ENCODE measurements at places on chromosomes 5 and 9.

DNA sequence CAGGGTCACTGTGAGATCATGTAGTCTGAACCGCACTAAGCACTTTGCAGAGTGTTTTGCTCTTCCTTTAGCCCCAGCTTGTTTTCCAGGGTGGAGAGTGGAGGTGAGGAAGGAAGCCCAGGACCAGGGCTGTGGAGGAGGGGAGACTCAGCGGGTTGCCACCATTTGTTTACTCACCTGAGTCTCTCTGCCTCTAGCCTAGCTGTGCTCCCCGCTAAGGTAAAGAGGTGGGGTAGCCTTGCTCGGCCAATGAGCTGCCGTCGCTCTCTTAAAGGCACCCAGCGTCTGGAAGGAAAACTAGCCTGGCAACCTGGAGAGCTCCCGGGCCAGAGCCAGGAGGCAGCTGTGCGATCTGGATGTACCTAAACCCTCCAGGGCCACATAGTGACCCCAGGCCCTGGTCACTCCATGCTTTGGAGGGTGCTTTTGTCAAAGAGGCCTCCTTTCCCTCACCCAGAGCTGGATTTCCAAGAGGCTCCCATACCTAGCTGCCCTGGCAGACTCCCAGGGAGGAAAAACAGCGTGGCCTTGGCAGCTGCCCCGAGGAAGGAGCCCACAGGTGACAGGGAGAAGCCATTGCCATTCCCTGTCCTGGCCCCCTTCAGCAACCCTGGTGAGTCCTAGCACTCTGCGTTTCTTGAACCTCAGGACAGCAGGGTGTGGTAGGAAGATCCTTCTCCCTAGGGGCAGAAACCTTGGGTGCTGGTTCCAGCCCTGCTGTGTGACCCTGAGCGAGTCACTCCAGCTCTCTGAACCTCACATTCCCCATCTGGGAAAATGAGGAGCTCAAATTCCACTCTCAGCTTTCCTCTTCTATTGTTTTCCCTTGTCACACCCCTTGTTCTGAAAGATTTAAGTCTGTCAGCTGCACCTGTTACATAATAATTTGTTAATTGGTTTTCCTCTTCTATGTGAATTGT lies 42.4 kb upstream of the LARP1 start:
- no peak for DNase-seq

GRCh38 chr5:124952566-124952965 lies 206.1 kb upstream of the ZNF608 start:
- DNase-seq: no peak

GRCh38 chr5:80346055-80346454 lies 26.3 kb downstream of the SPZ1 start:
- peak; percentile 12 for DNase-seq

DNA sequence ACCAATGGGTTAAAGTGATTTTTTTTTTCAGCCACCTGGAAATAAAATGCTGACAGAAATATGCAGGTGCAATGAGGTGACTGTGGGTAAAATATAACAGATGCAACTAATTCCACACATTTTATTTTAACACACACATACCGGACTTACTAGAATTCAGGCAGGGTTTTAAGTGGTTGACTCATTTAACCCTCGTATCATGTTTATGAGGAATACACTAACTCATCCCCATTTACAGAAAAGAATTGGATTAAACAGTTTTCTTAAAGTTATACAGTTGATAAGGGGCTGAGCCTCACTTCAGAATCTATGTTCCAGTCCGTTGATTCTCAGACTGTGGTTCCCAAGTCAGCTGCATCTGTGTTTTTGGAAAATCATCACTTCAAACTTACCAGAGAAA lies 207.5 kb downstream of the CHSY3 start:
- DNase-seq: no peak

- no peak for DNase-seq
Measured at GRCh38 chr5:90902651-90903386, 344.2 kb downstream of the ADGRV1 start.

DNA sequence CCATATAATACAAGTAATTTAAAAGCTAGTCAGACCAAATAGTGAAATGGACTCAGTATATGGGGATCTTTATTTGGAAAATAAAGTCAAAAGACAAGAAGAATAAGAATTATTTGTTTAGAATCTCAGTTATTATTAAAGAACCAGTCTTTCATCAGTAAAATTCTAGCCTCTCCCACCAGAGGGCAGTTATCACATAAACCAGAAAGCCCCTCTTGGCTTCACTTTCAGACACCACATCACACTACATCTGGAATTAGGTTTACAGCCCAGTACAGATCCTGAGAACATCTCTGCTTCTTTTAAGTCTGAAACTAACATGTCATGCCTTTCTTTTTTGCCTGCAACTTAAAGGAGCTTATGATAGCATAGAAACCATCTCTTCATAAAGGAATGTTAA lies 12.2 kb upstream of the HSPB3 start:
- peak; percentile 65 for DNase-seq

DNA sequence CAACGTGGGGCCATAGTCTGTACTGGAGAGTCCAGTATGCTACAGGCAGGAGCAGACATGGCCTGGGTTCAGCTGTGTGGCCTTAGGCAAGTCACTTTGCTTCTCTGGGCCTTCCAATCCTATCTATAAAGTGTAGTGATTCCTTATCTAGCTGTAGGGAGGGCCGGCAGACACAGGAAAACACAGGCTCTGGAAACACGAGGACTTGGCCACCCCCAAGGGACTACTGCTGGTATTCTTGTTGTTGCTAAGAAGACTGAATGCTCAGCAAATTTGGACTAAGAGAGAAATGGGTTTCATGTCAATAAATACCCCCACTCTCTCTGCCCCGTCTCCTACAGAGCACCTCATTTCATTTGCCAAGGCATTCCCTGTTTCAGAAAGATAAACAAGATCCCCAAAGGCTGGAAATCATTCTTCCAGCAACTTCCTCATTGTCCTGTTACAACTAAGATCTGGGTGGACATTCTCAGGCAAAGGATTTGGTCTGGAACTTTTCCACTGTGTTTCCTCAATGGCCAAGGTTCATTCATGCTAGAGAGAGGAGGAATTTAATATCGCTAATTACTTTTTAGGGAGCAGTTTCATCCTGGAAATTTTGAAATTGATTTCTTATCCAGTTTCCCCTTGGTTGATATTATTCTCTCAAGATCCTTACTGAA lies 105.8 kb downstream of the GABBR2 start:
- DNase-seq: no peak

- DNase-seq: peak; percentile 45
Measured at GRCh38 chr9:108850293-108850897, 5.4 kb downstream of the ACTL7B start.

DNA sequence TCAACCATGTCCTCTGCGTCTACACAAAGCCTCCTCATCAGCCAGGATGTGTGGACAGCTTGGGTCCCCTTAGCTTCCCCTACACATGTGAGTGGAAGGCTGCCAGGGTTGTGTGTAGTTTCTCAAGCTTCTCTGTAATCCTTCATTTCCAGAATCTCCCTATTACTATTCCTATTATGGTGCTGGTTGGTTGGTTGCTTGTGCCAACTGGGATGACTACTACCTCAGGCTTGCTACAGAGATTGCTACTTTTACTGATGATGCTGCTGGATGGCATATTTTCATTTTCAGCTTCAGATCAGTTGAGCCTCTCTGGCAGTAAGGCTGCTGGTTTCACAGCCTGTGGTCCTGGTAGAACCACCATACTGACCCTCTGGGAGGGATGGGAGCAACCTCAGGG lies 39.9 kb downstream of the ATG10 start:
- peak; percentile 46 for DNase-seq

DNA sequence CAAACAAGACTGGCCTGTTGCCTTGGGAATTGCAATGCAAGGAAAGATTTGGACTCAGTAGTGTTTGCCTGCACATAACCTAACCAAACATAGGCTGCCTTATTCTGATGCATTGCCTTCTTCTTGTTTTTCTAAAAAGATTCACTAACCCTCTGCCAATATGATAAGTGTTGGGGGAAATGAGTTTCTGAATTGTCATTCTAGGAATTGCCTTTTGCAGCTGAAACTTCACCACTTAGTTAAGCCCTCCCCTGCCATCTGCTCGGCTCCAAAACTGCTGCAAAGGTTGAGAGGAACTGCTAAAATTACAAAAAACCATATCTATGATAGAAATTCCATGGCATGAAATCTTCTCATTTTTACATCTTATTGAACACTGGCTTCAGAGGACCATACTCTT lies 41.6 kb upstream of the SPATA31D4 start:
- DNase-seq: no peak

GRCh38 chr5:122073018-122073417 lies 5.0 kb downstream of the LOX start:
- DNase-seq: no peak

- DNase-seq: peak; percentile 81
Measured at GRCh38 chr5:123610665-123611405, 98.9 kb downstream of the CSNK1G3 start.

DNA sequence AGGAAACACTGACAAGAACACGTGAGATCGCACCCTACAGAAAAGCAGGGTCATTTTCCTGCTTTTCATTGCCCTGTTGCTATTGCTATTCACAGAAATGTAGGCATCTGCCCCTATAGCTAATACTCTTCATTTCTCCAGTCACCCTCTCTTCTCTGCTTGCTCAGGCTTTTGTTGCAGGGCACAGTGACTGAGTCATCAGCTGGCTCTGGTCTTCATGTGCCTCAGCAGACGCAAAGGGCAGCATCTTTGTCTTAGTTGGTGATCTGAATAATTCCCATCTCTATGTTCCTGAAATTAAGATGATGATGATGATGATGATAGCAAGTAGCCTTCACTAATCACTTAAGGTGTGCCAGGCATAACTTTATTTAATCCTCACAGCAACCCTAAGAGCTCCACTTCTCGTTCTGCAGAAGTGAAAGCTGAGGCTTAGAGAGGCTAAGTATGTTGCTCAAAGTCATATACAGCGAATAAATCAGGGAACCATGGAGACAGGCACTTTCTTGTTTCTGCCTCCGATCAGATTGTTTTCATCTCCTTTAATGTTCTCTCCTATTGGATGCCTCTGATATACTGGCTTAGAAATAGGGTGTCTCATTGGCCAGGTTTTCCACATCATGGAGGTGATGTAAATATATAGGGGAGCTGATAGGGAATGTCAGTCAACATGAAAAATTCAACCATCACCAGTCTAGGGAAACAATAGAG lies 133.0 kb upstream of the STK32A start:
- peak; percentile 38 for DNase-seq

DNA sequence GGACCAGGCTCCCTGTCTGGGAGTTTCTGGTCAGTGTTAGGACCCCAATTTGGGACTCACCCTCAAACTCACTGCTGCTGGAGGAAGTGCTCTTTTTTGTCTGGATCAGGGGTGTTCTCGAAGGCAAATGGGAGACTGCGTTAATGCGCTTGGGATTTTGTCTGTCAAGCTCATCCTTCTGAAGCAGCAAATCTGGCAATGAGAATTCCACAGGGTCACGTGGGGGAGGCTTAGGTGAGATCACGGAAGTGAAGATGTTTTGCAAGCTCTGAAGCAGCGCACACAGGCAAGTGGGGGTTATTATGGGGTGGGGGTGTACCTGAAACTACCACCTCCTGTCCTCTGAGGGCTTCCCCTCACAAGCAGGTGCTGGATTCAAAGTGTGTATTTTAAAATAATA lies 10.5 kb upstream of the TEX53 start:
- no peak for DNase-seq

DNA sequence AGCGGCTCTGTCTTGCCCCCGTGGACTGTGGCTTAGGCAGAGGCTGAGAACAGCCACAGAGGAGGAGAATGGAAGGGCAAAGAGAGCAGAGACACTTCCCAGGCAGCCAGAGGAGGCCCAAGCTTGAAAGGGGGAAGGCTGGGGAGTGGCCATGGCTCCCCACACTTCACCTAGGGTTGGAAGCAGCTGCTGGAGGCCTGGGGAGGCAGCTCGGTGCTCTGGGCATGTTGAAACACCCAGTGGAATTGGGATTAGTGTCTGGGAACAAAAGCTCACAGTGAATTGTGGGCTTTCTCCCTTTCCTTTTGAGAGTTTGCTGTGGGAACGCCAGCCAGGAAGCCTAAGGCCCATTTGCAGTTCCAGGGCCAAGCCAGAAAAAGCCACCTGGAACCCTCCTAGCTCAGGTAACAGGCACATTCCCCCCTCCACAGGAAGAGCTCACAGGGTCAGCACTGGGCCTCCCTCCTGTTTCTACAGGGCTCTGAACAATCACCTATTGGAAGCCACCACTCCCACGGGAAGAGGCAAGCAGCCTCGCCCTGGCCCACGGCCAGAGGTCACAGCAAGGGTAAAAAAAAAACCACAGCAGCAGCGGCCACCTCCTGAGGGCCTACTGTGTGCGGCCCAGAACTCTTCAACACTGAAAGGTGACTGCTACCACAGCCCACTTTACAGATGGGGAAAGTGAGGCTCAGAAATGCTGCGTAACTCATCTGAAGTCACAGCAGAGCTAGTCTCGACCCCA lies 20.2 kb downstream of the EEIG1 start:
- no peak for DNase-seq

DNA sequence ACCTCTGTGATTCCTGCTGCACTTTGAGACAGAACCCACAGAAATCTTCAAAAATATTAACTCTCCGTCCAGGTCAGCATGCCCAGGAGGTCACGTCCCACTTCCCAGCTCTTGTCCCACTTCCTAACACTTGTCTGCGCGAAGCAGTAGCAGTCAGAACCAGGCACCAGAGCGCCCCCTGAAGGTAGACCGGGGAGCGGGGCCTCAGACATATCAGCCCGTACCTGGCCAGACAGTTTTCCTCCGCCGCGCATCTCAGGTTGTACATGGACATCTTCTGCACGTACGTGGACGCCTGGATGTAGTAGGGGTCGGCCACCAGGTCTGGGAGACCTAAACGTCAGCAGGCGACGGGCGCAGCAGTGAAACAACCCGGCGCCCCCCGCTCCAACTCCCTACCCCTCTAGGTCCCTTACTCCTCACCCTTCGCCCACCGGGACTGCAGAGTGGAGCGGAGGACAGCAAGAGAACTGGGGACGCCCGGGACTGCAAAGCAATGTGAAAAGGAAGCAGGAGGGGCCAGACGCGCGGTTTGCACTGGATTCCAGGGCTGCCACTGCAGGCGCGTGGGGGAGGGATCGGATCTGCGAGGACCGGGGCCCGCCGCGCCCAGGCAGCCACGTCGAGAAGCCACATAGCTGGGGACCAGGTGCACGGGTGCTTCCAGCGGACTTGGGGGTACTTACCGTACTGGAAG lies 1.2 kb downstream of the LOX start:
- peak; percentile 76 for DNase-seq

- DNase-seq: no peak
Measured at GRCh38 chr5:3852161-3852916, 256.7 kb downstream of the IRX1 start.

DNA sequence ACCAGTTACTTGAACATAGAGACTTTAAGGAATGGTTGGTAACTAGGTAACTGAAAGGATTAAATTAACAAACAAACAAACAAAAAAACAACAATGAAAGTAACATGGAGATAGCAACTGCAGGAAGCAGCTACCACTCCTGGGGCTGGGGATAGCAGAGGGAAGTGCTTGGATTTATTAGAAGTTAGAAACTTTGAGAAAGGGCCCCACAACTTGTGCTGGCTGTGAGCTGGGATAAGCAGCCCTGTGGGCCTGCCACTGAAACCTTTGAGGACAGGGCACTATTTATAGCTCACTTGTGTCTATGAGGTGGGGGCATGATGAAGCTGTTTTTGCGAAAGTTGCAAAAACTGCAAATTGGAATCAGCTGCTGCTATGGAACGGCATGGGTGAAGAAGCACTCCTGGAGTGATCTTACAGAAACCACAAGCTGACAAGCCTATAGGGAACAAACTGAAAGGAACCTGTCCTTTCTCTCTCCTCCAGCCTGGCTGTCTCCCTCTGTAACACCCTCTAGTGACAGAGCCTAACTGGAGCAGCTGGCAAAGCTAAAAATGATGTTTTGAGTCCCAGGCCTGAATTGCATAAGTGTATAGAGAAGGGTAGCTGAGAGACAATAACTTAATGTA lies 91.4 kb upstream of the RANBP6 start:
- peak; percentile 56 for DNase-seq
